ENCODE measurements at places on chromosomes 7 and 10.

DNA sequence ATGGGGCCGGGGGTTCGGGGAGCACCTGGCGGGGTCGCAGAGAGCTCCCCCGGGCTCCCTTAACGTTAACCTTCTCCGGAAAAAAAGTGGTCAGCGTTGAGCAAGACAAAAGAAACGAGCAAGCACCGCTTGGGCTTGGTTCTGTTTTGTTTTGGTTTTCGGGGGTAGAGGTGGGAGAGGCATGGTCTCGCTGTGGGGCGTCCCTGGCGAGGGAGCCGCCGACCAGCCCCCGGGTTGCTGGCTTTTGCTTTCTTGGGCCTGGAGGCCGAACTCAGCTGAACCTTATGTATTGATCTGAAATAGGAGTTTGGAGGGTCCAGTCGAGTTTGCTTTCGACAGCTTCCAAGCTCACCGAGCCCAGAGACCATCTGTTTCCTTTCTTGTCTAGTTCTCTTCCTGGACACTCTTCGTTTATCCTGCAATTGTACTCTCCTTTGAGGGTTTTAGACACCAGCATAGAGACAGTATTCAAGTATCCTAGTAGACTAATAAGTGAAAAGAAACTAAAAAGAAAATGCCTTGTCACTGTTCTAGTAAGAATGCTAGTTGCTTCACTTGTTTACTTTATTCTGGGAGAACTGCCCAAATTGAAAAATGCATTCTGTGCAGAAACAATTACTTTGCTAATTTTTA lies 980 bp downstream of the FHIP2A start:
- DNase-seq, result peak; percentile 38

DNA sequence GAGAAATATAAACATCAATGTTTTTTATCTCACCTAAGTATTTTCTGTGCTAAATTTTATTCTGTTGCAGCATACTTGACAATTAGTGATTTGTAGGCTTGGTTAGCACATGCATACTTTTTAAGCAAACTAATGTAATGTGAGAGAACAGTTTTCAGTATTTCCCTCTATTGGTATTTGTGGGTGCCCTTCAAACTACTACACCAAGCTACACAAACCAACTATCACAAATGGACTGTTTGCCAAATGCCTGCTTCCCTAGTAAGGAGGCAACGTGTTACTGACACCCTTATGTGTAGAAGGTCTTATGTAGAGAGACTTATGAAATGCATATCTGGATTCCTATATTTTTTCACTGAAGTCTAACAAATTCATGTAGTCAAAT lies 98.4 kb upstream of the FZD1 start:
- no peak for DNase-seq

- no peak for DNase-seq
Measured at GRCh38 chr7:30136117-30136731, 1.4 kb downstream of the MTURN start.

- DNase-seq, result no peak
Measured at GRCh38 chr10:25176421-25176968, 1.7 kb downstream of the GPR158 start.

DNA sequence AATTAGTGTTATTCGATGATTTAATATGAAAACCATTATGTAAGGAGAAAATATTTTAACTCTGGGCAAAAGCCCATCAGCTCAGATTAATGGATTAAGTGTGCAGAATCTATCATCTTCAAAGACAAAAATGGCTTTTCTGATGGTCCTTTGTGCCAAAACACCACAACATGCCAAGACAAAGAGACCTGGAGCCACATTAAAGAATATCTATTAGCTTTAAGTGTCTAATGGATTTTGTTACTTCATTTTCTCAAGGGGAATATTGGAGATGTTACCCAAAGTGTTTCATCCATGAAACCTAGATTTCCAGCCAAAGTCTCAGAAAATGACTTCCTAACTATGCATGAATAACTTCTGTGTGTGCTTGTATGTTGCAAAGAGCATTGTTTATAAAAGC lies 57.3 kb downstream of the MKX start:
- no peak for DNase-seq

DNA sequence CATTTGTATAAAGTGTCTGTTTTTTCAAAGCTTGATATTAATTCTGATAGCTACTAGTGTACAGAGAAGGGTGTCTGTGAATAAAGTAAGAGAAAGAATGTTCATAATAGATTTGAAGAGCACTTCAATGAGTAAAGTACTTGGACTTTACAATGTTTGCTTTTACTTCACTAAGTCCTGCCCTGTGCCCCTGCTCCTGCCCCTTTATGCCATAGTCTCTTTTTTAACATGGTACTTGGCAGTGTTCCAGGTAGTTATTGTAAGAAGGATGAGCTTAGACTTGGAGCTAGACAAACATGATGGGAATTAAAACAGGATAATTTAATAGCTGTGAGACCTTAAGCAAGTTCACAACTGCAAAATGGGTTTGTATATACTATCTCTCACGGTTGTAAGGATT lies 41.0 kb downstream of the ZEB1 start:
- no peak for DNase-seq

DNA sequence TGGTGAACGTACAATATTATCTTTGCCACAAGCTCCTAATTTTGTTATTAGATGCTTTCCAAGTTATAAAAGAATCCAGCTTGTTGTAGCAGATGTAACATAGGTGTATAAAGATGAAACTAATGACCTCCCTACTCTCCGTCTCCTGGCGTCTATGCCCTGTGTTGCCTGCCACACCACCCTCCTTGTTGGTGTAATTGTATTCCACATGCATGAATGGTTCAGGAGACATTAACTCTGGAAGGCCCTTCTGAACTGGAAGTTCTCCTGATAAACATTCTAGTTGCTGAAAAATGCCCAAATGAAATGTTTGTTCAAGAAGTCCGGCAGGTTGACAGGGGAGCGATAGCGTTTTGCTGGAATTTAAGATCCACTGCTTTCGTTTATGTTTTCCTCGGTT lies 53.9 kb upstream of the SEPHS1 start:
- no peak for DNase-seq

Data from CD4-positive, alpha-beta T cell treated with Interleukin-17A for 1 hour (primary cell).